RWPE2 (cell line): ENCODE measurements at places on chromosomes 6 and 20.

GRCh38 chr20:11540558-11540957, 377.1 kb upstream of the BTBD3 start:
- no peak for DNase-seq

DNA sequence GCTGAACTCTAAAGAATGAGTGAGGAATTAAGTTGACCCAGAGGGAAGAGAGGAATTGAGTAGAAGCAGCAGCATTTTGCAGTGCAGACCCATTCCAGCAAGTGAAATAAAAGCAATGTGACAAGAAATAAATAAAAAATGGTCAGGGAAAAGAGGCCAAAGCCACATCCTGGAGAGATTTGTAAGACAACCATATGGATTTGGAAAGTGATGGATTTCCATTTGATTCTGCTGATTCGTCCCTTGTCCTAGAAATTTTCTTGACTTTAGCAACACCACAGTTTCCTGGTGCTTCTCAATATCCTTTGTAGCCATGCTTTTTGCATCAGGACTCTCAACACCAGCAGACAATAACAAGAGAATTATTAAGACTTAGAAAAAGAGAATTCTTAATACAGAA, 29.8 kb downstream of the ANKEF1 start:
- no peak for DNase-seq

GRCh38 chr6:75467284-75467683, 26.3 kb downstream of the FILIP1 start:
- no peak for DNase-seq

DNA sequence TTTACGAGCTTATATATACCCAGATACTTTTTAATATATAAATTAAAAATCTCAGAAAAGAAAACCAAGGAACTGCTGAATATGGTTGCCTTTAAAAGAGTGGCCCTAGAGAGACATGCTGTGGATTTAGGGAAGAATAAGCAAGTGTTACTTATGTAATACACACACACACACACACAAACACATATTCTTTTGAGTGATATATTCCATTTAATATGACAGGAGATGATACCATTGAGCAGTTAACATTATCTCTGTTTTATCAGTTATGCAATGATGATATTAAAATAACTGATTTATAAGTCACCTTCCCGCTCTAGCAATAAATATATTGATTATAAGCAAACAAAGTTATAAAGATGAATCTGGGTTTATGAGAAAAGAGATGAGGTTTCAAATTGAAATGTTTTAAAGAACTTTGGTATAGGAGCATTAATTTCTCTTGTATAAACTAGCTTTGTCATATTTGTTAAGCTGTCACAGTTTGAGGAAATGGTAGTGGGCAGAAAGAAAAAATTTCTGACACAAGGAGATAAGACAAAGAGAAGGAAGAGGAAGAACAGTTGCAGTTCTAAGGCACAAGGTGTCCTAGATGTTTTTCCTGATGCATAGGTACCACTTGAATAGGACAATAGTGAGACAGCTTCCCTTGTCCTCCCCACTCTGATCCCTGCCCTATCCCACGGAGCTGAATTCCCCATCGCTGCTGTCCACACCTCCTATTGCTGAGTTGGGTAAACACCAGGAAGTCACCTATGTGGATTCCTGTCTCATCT, 26.4 kb downstream of the GPX5 start:
- no peak for DNase-seq

GRCh38 chr20:17634661-17635331, 47.2 kb downstream of the RRBP1 start:
- DNase-seq = no peak

GRCh38 chr6:36760685-36761435, 63.2 kb downstream of the RAB44 start:
- no peak for DNase-seq
